Kidney (tissue), 22 donors: ENCODE measurements at places on chromosomes 3 and 15. TPM values are rescaled to one million over a fixed set of nuclear protein-coding genes. Genes with fewer than 3 reads are reported as not detected.

DNA sequence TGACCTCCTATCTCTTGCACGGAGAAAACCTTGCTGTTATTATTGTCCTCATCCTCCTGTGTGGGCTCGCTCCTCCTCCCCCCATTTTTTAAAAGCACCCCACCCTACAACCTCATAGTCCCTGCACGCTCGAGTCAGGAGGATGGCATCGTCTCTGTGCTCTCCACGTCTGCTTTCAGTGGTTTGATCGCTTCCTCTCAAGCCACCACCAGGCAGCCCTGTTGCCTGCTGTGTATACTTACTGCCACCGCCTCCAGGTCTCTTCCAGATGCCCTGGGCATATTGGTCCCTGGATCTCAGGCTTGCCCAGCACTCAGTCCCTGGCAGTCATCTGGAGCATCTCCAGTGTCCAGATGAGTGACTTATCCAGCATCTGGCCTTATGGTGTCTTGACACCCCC is 42.1 kb upstream of the GCNT3 start:
- no peak overlapping the region for H3K4me3 ChIP-seq
- no peaks in the 10 kb centered on the region for H3K27me3 ChIP-seq
- no peak overlapping the region for H3K27ac ChIP-seq
- no peaks in the 10 kb centered on the region for H3K4me1 ChIP-seq
- DNase-seq: no peak
- H3K36me3 ChIP-seq: no peaks in the 10 kb centered on the region

- no peaks in the 10 kb centered on the region for H3K4me1 ChIP-seq
- H3K27me3 ChIP-seq: no peaks in the 10 kb centered on the region
- H3K4me3 ChIP-seq: no peak overlapping the region
- H3K27ac ChIP-seq: no peak overlapping the region
Measured at GRCh38 chr3:194993896-194994295, 277.1 kb downstream of the XXYLT1 start.

DNA sequence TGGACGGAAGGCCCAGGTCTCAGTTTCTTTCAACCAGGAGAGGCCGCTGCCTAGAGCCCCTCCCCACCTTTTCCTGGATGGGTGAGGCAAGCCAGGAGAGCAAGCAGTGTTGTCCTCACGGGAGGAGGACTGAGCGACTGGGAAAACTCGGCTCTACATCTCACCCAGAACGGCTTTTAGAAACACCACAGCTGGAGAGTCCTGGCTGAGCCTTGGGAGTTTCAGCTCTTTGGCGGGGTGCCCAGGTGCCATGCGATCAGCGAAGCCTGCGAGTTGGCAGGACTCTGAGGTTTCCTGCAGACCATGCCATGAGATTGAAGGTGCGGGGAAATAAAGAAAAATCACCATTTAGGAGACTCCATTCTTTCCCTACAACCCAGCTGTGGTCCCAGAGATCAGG is 26.0 kb downstream of the PPCDC start:
- H3K4me3 ChIP-seq: no peak overlapping the region
- H3K4me1 ChIP-seq: peaks cover 33% of the 10 kb centered on the region
- no peak overlapping the region for H3K27ac ChIP-seq
- no peaks in the 10 kb centered on the region for H3K36me3 ChIP-seq
- no peaks in the 10 kb centered on the region for H3K27me3 ChIP-seq
- peak; percentile 39 for DNase-seq

GRCh38 chr3:40191850-40192448 is 117.6 kb upstream of the EIF1B start:
- no peaks in the 10 kb centered on the region for H3K4me1 ChIP-seq
- H3K36me3 ChIP-seq: no peaks in the 10 kb centered on the region
- no peaks in the 10 kb centered on the region for H3K27me3 ChIP-seq
- no peak overlapping the region for H3K27ac ChIP-seq

DNA sequence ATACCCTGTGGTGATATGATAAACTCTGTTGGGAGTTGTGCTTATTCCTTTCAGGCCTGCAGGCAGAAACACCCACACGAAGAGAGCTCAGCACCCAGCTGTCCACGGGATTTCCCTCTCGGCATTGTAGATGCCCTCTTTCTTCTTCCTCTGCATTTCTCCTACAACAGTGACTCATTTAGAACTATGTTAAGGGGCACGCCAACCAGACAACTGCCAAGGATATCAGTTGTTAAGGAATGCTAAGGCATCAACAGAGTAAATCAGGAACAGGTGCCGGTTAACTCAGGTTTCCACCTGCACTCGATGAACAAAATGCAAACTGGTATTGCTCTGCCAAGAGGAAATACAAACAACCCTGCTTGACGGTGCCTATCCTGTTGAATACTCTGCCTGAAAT is 270.0 kb upstream of the PEX5L start:
- DNase-seq: no peak
- H3K4me3 ChIP-seq: no peak overlapping the region
- no peaks in the 10 kb centered on the region for H3K27me3 ChIP-seq
- H3K27ac ChIP-seq: no peak overlapping the region
- no peaks in the 10 kb centered on the region for H3K36me3 ChIP-seq

DNA sequence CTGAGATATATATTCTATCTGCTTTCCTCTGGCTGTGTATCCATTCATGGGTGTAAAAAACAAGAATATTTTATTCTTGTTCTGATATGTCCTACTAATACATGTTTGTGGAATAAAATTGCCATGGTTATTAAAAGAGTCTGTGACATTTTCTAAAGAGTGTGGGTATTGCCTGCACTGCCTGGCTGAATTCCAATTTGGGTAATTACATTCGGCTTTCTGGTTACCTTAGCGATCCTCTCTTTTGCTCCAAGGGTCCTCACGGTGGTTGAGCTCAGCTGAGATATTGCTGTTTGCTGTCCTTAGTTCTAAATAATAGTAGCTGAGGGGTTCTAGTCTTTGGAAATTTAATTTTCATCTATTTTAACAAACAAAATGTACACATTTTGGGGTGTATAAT is 301.4 kb upstream of the DNAJC19 start:
- no peaks in the 10 kb centered on the region for H3K36me3 ChIP-seq
- no peak overlapping the region for H3K27ac ChIP-seq
- no peak for DNase-seq
- H3K4me3 ChIP-seq: no peak overlapping the region
- H3K27me3 ChIP-seq: no peaks in the 10 kb centered on the region

DNA sequence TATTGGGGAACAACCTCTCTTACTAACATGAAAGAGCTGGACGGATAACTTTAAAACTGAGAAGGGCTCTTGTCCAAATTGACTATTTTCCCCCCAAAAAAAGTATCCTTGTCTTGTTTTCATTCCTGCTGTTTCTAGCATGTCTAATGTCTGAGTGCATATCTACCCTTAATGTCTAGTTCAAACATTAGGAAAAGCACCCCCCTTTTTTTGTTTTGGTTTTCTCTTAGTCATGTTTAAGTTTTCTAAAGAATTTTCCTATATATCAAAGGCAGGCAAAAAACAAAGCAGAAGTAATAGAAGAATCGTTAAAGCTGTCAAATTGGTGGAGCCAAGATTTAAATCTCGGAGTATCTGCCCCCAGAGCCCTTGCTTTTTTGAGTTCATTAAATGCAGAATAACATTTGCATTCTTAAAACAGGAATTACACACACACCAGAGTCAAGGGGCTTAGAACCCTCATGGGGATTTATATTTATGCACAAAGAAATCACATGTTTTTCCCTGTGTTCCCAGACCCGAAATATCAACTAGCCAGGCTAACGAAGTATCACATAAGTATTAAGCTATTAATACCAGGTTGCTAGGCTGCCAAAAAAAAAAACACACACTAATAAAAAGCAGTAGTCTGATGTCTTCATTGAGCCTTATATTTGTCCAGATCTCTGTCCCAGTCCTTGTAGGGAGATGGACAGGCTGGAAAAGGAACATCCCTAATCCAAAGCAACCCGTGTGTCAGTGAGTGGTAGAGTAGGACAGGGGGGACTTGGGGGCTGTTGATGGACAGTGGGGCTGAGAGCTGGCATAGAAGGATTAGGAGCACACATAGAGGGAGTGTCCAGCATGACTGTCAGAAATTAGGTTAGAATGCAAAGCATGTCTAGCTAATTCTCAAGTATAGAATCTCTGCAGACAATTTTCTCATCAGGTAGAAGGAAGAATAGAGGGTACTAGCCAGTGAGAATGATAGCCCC is 103.6 kb upstream of the BFSP2 start:
- H3K27me3 ChIP-seq: no peaks in the 10 kb centered on the region
- no peaks in the 10 kb centered on the region for H3K4me1 ChIP-seq
- H3K36me3 ChIP-seq: no peaks in the 10 kb centered on the region
- no peak overlapping the region for H3K27ac ChIP-seq

GRCh38 chr15:31200735-31201151 is 99.2 kb upstream of the TRPM1 start:
- DNase-seq: peak; percentile 91
- no peak overlapping the region for H3K27ac ChIP-seq
- no peaks in the 10 kb centered on the region for H3K4me1 ChIP-seq
- no peak overlapping the region for H3K4me3 ChIP-seq
- H3K36me3 ChIP-seq: no peaks in the 10 kb centered on the region

DNA sequence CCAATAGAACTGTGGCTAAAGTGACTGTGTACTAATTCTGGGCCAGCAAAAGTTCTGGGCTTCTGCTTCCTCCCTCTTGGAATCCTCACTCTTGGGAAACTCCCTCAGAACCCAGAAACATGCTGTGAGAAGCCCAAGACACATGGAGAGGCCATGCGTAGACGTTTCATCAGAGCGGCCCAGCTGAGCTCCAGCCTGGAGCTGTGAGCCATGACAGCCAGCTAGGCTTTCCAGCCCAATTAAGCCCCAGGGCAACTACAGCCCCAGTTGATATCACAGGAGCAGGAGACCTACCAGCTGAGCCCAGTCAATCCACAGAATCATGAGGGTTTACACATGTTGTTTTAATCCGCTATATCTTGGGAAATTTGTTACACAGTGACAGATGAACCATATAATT is 43.6 kb upstream of the CNOT10 start:
- no peaks in the 10 kb centered on the region for H3K36me3 ChIP-seq
- H3K27me3 ChIP-seq: no peaks in the 10 kb centered on the region
- no peaks in the 10 kb centered on the region for H3K4me1 ChIP-seq
- no peak overlapping the region for H3K27ac ChIP-seq
- no peak for DNase-seq
- no peak overlapping the region for H3K4me3 ChIP-seq

DNA sequence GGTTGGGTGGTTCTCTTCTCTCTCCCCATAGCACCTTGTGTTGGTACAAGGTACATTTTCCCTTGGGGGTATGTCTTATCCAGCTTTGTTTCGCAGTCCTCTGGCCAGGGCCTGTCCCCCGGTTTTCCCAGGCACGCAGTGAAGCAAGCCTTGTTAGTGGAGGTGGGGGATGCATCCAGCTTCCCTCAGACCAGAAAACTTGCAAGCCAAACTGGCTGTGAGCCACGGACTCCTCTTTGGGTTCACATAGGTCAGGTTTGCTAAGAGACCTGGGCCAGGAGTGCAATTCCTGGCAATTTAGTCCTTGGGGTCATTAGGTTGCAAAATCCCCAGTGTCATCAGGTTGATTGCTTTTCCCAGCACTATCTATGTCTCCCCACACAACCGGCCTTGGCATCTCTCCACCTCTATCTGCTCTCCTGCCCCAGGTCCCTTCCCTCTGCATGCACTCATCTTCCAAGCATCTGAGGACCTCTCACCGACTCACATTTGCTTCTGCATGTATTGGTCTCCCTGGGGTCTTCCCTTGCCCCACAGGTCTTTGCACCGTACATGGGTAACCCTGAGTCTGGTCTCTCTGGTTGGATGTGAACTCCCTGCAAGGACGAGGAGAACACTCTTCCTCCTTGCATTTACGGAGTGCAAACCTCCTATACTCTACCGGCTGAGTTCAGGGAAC is 34.2 kb downstream of the BCL2L10 start:
- no peak for DNase-seq
- H3K4me1 ChIP-seq: no peaks in the 10 kb centered on the region
- no peak overlapping the region for H3K4me3 ChIP-seq
- H3K36me3 ChIP-seq: no peaks in the 10 kb centered on the region
- no peak overlapping the region for H3K27ac ChIP-seq

GRCh38 chr3:6631376-6631775 is 229.5 kb upstream of the GRM7 start:
- H3K4me3 ChIP-seq: no peak overlapping the region
- no peaks in the 10 kb centered on the region for H3K4me1 ChIP-seq
- no peaks in the 10 kb centered on the region for H3K36me3 ChIP-seq
- H3K27me3 ChIP-seq: no peaks in the 10 kb centered on the region
- H3K27ac ChIP-seq: no peak overlapping the region

DNA sequence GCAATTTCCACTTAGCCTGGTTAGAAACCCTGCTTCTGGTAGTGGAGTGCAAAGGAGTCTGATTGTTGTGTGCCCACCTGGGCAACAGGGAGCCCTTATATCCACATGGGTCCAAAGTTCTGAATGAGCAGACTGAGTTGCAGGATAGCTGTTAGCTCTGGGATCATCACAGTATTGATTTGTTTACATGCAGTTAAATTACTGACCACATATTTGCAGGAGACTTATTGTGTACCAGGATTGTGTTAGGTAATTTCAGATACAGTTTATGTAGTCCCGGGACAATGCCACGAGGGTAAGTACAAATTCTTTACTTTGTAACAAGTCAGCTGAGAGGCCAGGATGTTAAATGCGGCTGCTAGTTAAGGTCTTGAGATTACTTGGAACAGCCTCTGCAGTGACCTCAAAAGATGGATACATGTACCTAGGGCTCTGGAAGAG is 18.8 kb downstream of the ARHGEF26 start:
- no peak overlapping the region for H3K27ac ChIP-seq
- no peaks in the 10 kb centered on the region for H3K27me3 ChIP-seq
- no peaks in the 10 kb centered on the region for H3K36me3 ChIP-seq
- no peak overlapping the region for H3K4me3 ChIP-seq
- DNase-seq: no peak

DNA sequence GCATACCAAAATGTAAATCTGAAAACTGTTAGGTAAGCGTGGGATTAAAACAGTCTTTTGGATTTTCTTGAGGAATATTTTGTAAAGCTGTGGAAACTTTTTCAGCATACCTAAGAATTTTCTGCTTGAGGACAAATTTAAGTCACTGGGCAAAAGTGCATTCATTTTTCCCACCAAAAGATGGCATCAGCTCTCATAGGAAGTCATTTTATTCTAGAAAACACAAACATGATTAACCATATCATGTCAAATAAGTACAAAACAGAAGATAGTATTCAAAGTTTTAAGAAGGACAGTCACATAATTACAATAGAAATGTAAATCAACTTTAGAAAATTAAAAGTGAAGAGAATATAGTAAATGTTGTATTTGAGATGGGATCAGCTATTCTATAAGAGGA is 63.5 kb downstream of the SLC49A4 start:
- H3K4me3 ChIP-seq: no peak overlapping the region
- no peak overlapping the region for H3K27ac ChIP-seq
- no peak for DNase-seq
- H3K36me3 ChIP-seq: no peaks in the 10 kb centered on the region

The MEGF11 gene
- total RNA-seq: 41.8 TPM

The HTR3E gene
- not detected for total RNA-seq

The ISL2 gene
- total RNA-seq: 0.44 TPM

The ISLR gene
- total RNA-seq: 30.2 TPM

The ATP8B4 gene
- total RNA-seq: 12.5 TPM

The HHLA2 gene
- 5.1 TPM for total RNA-seq

The OR5H15 gene
- total RNA-seq: not detected

The TGM4 gene
- total RNA-seq: not detected

The GOLGA8T gene
- total RNA-seq: not detected

The RASGRP1 gene
- 12.5 TPM for total RNA-seq

The STARD5 gene
- total RNA-seq: 4.1 TPM

The CLDN1 gene
- total RNA-seq: 86.0 TPM

The CYP1A1 gene
- 0.13 TPM for total RNA-seq
